ENCODE measurements at places on chromosomes 7 and 10.

- no peak for DNase-seq
Observed at GRCh38 chr10:124710266-124710881, 33.8 kb downstream of the FAM53B start.

DNA sequence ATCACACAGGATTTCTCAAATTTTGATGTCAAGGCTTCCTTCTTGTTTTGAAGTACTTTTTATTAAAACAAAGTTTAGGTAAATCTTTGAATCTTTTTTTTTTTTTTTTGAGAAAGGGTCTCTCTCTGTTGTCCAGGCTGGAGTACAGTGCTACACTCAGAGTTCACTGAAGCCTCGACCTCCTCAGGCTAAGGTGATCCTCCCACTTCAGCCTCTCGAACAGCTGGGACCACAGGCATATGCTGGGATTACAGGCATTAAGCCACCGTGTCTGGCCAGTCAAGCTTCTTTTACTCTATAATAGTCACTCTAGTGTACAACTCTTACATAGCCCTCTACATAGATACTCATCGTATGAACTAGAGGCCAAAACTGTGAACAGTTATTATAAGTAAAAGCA is 3.4 kb downstream of the RUFY2 start:
- DNase-seq, result no peak

DNA sequence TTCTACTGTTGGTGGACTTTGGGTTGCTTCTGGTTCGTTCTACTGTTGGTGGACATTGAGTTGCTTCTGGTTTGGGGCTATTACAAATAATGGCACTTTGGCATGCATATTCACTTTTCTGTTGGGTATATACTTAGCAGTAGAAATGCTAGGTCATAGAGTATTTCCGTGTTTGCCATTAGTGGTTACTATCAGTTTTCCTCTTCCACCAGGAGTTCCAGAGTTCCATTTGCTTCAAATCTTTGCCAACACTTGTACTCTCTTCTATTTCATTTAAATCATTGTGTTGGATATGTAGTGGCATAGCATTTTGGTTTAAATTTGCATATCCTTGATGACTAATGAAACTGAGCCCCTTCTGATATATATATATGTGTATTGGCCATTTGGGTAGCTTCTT is 15.2 kb downstream of the UBE2D1 start:
- no peak for DNase-seq

DNA sequence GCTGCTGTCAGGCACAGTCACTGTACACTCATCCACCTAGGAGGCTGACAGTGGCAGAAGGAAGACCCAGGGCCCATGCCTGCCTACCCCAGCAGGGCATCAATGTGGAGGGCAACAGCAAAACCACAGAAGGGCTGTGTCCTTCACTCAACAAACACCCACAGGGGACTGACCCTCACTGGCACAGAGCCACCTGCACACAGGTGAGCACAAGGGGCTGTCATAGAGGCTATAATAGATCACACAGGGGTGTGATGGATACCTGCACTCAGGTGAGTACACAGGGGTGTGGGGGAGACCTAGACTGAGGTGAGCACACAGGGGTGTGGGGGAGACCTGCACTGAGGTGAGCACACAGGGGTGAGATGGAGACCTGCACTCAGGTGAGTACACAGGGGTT is 132.8 kb upstream of the TCERG1L start:
- no peak for DNase-seq

- no peak for DNase-seq
Observed at GRCh38 chr10:76296957-76297356, 865.5 kb downstream of the LRMDA start.

- DNase-seq, result no peak
Observed at GRCh38 chr7:64787295-64787694, 6.9 kb upstream of the ZNF138 start.

DNA sequence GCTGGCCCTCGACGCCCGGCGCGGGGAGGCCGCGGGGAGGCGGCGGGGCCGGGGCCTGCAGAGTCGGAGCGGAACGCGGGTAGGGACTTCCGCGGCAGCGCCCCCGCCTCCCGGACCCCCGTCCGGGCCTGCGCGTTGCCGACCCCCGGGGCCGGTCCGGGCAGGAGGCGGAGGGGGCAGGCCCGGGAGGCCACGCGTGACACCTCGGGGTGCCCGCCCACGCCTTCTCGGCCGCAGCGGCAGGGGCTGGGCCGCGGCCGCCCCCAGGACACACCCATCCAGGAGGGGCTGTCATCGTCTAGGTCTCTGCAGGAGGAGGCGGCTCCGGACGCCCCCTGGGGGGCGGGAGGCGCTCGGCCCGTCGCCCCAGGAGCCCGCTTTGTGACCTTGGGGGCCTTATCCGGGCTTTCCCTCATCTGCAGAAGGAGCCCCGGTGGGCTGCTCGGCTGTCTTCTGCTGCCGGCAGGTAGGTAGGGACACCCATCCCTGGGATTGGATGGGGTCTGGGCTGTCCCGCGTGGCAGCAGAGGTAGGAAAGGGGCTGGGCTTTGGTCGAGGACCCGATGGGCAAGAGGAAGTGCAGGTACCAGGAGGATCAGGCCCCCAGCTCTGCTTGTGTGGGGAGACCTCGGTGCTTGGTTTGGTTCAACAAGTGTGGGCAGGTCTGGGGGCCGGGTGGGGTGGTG is 569 bp downstream of the ZNF316 start:
- DNase-seq, result peak; percentile 29

- peak; percentile 35 for DNase-seq
Observed at GRCh38 chr10:79316671-79317431, 30.4 kb upstream of the PPIF start.

GRCh38 chr7:106678795-106679152 is 17.8 kb upstream of the CCDC71L start:
- no peak for DNase-seq

GRCh38 chr10:122884166-122884565 is 4.8 kb upstream of the FAM24B start:
- no peak for DNase-seq

DNA sequence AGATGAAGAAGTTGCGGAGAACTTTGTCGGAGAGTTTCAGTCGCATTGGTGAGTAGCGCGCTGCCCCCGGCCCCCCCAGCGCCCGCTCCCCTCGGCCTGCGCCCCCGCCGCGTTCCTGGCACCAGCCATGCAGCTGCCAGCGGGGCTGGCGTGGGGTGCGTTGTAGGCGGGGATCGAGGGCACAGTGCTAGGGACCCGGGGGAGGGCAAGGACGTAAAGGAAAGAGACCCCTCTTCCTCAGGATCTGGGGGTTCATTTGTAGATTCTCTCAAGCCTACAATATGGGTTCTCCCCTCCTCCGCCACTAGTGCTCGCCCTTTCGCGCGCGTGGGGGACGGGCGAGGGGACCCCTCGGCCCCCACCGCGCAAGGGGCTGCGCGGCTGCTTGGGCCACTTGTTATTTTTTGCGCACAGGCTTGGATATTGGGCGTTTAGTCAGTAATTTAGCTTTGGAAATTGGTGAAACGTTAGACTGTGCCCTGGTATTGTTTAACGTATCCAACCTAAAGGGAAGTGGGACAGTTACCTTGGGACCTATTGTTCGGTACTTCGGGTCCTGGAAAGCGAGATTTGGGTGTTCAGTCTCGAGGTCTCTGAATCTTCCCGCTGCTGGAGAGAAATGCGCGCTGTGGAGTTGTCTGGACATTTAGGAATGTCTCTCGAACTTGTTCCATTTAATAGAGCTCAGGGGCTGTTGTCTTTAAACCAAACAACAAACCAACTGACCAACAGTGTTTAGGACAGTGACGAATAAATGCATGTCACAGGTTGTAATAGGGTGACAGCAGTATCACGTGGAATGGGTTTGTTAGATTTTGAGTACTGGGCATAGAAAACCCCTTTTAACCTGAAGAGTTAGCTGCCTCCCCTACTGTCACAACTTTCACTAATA is 796 bp downstream of the CDK14 start:
- no peak for DNase-seq

- peak; percentile 63 for DNase-seq
Observed at GRCh38 chr7:131897016-131897789, 340.8 kb upstream of the PODXL start.

- DNase-seq, result peak; percentile 39
Observed at GRCh38 chr10:26378861-26379294, 59.3 kb upstream of the APBB1IP start.

DNA sequence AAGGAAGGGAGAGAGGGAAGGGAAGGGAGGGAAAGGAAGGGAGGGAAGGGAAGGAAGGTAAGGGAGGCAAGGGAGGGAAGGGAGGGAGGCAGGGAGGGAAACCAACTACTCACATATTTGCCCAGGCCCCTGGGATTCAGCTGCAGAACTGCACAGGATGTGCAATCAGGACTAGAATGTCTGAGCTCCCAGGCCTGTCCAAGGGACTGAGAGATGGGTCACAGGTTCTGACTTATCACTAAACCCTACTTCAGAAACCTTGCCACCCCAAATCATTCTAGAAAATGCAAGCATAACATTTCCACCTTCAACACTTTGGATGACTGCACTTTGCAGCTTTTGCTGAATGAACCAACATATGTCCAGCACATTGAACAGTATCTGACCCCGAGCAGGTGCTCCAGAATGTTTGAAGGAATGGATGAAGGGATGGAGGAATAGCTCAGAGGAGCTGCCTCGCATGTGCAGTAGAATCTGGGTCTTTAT is 245.3 kb downstream of the KCNMA1 start:
- DNase-seq, result no peak

- no peak for DNase-seq
Observed at GRCh38 chr7:493661-494251, 25.9 kb downstream of the PDGFA start.

- no peak for DNase-seq
Observed at GRCh38 chr10:89504691-89505090, 30.7 kb downstream of the SLC16A12 start.

DNA sequence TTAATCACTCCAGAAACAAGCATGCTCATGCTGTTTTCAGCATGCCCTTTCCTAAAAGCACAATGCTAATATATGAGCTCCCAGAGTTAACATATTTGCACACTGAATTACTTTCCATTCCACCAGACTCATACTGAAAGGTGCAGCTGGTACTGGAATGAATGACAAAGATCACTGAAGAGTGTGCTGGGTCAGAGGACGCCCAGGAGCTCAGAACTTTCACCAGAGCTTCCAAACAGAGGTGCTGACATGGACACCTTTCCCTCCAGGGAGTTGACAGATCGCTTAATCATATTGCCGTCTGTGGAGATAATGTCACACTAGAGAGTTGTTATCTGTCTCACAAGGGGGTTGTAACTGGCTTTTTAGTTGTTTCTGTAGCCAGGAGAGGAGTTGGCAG is 292.9 kb downstream of the LHFPL3 start:
- DNase-seq, result no peak

GRCh38 chr7:474605-475424 is 44.8 kb downstream of the PDGFA start:
- no peak for DNase-seq

Measured in A549 (cell line).